ENCODE measurements at places on chromosomes 13 and 19. TPM values are rescaled to one million over a fixed set of nuclear protein-coding genes. Genes with fewer than 3 reads are reported as not detected.

- DNase-seq = no peak
Observed at GRCh38 chr19:10670182-10670581, 16.0 kb downstream of the ILF3 start.

SIGLEC8 gene
- 0.54 TPM for polyA plus RNA-seq

- DNase-seq = no peak
Observed at GRCh38 chr19:34990578-34991192, 9.4 kb upstream of the GRAMD1A start.

GRCh38 chr13:95553581-95554385 is 1.3 kb downstream of the CLDN10 start:
- no peak for DNase-seq

GRCh38 chr19:1510442-1510806 is 2.4 kb downstream of the ADAMTSL5 start:
- DNase-seq = no peak

DNA sequence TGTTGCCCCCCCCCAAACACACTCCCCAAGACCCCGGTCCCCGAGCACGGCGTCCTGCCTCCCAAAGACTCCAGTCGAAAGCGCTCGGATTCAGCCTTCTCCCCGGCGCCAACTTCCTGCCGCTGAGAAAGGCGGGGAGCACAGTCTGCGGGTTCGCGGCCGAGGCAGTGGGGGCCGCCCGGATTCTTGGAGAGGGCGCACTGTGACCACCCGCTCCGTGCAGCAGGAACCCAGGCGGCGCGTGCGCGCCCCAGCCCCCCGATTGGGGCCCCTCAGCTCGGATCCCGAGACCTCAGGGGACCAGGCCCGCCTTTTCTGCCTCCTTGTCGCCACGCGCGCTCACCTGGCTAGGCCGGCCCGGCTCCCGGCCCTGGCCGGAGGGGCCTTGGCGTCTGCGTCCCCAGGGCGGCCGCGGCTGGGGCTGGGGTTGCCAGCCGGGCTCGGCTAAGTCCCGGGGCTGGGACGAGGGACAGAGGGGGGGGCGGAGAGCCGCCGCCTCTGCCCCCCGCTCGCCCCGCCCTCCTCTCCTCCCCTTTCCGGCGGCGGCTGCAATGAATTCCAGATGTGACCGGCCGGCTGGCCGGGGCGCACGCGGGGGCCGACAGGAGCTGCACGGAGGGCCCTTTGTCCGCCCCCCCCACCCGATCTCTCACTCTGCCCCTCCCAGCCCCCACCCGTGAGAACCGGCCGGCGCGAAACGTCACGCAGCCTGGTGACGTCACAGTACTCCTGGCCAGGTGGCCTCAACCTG is at the start of gene S1PR2:
TSS of gene S1PR2 (minus strand) at position 471 of the 751 bp plus-strand sequence. CDS start 6,426 bp downstream, outside the sequence.
- DNase-seq = peak; percentile 71

- DNase-seq = no peak
Observed at GRCh38 chr13:44058624-44059215, 179.0 kb downstream of the LACC1 start.

PCDH17 gene
- polyA plus RNA-seq = 8.4 TPM

DNA sequence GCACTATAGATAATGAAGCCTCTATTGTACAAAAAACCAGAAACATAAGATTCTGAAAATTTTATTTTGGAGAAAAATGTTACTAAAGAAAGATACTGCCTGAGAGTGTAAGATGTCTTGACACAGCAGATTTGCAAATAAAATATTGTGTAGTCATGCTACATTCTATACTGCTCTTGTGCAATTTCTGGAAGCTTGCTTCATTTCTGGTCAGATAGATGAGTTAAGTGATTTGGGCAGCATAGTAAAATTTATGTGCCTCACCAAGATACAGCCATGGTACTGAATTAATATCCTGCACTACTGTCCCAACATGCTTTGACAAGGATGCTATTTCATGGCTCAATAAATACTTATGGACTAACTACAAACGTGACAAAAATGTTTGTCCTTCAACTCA is 55.1 kb upstream of the STARD13 start:
- no peak for DNase-seq

COL4A2 gene
- polyA plus RNA-seq = 164 TPM

DNA sequence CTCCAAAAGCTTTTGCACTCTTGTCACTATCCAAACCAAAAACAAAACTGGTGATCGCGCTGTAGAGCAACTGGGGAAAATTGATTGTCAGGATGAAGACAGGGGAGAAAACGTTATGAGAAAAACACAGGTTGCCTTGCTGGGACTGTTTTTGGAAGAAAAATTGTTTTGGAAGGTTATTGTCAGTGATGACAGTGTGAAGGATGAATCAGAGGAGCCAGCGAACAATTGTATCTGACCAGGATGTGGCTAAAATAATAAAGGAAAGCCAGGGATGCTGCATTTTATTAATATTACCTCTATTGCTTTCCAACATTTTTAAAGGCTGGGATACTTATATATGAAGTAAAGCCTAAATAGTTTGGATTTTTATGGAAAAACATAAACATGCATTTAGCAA is 334.0 kb downstream of the SPRY2 start:
- DNase-seq = no peak

ZNF837 gene
- polyA plus RNA-seq = 4.3 TPM

GRCh38 chr13:110318920-110319319 is 11.8 kb downstream of the COL4A2 start:
- no peak for DNase-seq

DNA sequence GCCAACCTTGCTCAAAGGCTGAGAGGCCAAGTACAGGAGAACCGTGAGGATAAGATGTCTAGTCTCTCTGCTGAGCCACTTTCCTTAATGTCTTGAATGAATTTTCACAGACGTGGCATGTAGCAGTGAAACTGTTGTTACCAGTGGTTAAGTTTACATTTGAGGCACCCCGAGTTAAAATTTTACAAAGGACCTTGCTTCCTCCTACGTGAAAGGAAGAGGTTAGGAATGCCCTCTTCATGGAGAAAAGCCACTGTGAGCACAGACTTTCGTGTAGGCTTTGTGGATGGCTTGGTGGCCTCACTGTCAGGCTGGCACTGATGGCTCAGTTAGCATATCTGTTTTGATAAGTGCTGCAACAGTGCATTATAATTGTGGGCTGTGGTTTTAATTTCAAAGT is 2.7 kb downstream of the GJB2 start:
- DNase-seq = no peak

PTPRH gene
- 28.1 TPM for polyA plus RNA-seq

DNA sequence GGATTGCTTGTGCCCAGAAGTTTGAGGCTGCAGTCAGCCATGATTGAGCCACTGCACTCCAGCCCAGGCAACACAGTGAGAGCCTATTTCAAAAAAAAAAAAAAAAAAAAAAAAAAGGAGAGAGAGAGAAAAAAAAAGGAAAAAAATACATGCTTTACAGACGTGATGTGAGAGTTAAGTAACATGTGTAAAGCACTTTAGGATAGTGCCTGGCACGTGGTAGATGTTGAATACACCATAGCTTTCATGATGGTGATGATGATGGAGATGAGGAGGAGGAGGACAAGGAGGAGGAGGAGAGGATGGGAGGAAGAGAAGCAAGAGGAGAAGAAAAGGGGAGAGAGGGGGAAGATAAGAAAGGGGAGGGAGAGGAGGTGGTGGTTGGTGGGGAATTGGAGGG is 15.1 kb upstream of the RUBCNL start:
- DNase-seq = no peak

C19orf85 gene
- not detected for polyA plus RNA-seq

DNA sequence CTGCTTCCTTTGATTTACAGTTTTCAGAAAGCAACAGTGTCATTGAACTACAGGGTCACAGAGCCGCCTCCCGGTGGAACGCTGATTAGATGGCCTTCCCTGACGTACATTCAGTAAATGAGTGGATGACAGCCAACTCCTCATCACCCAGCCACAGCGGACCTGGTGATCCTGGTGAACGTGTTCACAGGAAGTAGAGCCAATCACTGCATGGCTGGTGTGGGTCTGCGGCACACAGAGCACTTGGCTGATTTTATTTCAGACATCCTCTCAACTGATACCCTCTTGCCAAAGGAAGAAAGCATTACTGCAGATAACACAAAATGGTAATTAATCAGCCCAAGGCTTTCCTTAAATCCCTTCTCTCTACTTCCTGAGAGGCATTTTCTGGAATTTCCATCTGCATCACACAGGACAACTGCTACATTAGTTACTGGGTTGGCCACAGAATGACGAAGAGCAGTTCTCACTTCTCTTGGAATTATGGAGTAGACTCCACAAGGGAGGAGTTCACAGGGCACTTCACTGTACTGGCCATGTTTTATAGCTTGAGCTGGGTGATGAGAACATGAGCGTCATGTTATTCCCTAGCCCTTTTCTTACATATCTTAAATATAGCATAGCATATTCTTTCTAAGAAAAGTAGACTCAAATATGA is 84.0 kb upstream of the SLC7A1 start:
- no peak for DNase-seq

DNA sequence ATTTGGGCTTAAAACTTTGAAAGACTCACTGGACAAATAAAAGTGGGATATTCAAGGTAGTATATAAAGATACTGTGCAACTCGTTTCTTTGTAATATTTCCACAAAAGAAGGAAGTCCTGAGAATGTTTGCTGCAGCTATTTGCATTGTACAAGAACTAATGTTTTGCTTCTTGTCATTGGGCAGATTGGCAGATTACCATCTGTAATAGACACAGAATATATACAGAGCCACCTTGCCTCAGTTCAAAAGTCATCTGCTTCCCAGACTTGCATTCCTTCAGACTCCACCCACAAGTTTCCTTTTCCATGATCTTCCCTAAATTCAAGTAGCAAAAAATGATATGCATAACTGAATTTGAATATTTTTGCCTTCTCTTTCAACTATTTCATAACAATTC is 145.1 kb downstream of the EFNB2 start:
- DNase-seq = no peak

DNA sequence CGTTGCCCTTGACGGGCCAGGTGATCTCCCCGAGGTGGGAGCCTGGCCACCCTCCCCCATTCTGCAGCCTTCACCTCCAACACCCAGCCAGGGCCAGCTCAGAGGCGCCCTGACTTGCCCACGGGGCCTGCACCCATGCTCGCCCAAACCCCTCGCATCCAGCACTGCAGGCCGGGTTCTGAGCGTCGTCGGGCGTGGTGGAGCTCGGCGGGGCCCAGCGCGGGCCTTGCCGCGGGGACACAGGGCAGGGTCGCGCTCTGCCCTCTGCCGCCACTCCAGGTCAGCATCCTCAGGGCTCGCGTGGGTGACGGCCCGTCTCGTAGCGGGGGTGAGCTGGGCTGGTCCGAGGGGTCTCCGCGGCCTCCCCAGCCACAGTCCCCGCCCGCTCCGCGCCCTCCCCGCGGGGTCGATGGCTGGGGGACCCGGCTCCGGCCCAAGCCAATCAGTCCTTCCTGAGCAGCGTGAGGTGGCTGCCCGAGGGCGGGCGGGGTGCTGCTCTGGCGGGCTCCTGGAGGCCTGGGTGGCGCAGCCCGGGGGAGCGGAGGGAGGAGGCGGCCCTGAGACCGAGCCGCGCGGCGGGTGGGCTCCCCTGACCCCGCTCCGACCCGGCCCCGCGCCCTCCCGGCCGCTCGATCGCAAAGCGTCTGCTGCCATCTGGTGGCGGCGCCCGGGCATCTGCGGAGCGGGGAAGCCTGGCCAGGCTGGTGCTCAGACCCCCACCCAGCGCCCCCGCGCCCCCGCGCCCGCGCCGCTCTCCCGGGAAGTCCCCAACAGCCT is 61.4 kb downstream of the CCNE1 start:
- no peak for DNase-seq

GRCh38 chr19:33052352-33052972 is 12.2 kb downstream of the RHPN2 start:
- peak; percentile 91 for DNase-seq

CD209 gene
- 14.4 TPM for polyA plus RNA-seq

DNA sequence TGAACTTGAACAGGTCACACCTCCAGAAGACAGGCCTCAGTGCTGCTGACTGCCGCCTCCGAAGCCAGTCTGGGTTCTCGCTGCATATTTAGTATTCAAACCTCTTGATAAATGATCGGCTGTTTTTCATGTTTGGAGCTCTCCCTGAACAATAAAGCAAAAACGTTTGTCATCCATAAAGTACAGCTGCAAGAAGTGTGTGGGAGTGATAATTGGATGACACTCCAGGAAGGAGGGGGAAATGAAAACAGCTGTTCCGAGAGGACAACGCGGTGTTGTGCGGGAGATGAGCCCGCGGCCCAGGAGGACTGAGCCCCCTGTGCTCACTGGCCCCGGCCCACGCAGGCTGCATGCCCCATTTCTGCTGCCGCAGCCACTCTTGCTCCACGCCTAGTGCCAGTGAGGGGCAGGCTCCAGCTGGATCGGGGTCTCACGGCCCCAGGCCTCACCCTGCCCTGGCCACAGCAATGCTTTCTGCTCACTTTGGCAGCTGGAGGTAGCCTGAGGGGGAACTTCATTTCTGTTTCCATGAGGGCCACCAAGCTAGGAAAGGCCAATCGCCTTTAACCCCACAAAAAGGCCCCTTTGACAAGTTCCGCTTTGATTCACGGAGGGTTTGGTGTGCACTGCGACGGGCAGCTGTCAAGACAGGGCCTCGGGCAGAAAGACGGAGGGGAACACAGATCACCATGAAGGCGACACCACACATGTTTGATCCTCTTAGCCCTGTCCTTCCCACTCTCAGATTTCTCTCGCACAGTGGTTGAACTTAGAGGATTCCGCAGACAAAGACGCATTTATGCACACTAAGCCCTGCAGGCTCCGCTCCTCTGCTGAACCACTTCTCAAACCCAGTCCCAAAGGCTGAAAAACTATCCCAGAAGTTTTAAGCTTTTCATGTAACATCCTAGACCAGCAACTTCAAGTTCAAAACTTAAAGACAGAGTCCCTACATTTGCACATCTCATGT is 537.6 kb downstream of the EFNB2 start:
- DNase-seq = no peak

SPHK2 gene
- polyA plus RNA-seq = 20.1 TPM

GRCh38 chr19:873084-873483 is 13.6 kb downstream of the CFD start:
- DNase-seq = no peak

DNA sequence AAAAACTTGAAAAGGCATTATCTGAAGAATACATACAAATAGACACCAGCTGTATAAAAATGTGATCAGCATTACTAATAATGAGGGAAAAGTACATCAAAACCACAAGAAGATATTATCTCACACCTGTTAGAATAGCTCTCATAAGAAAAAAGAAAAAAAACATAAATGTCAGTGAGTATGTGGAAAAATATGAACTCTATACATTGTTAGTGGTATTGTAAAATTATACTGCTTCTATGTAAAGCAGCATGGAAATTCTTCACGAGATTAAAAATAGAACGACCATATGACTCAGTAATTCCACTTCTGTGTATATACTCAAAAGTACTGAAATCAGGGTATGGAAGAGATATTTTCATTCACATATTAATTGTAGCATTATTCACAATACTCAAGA is 1146.4 kb downstream of the SLITRK5 start:
- no peak for DNase-seq

DNA sequence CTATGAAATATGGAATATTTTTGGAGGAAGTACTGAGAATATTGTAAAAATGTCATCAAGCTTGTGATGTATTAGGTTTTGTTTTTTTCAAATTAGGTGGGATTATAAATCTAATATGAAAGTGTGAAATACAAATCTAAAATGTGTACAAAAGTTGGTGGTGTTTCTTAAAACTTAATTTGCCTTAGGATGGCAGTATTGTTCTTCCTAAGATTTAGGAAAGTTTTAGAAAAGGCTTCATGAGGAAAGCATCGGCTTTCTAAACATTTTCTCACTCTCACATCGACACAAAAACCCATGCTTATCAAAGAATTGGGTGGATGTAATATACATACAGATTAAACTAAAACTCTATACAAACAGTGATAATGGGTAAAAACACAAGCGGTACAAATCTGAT is 972.0 kb upstream of the PCDH20 start:
- DNase-seq = no peak
